ENCODE measurements at places on chromosomes 7 and 10.

GRCh38 chr10:95553674-95554073 is 7.5 kb downstream of the SORBS1 start:
- DNase-seq, result no peak

GRCh38 chr10:60123668-60124067 is 217.3 kb upstream of the CCDC6 start:
- no peak for DNase-seq

DNA sequence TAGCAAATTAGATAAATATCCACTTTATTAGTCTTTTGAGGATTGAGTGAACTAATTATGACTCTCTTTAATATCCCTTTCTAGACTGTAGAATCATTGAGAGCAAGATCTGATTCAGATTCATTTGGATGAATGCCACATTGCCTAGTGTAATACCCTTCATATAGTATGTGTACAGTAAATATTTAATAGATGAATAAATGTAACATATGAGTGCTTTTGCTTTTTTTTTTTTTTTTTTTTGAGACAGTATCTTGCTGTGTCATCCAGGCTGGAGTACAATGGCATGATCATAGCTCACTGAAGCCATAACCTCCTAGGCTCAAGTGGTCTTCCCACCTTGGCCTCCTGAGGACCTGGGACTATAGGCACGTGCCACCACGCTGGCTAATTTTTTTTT is 14.8 kb downstream of the SAMD8 start:
- DNase-seq, result no peak

DNA sequence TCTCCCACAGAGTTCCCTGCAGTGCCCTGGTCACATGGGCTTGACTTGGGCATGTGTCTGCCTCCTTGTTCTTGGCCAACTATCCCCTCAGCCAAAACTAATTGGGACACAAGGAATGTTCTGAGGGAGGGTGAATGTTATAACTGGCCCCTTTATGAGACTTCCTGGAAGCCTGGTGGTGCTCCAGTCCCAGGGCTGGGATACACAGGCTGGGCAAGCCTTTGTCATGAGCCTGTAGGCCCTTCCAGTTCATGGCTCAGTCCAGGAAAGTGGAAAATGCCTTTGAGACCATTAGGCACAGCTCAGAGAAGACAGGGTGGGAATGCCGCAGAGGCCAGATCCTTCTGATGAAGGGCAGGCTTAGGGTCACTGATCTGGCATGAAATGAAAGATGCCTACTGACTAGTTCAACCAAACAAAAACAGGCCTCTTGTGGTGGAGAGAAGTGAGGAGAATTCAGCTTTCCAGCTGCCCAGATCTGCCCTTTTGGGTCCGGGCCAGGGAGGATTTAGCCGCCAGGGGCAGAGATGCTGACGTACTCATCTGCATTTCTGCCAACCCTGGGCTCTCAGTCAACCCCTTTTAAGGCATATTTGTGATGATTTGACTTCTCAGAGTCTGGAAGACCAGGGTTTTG is 961.5 kb downstream of the KCNMA1 start:
- no peak for DNase-seq

DNA sequence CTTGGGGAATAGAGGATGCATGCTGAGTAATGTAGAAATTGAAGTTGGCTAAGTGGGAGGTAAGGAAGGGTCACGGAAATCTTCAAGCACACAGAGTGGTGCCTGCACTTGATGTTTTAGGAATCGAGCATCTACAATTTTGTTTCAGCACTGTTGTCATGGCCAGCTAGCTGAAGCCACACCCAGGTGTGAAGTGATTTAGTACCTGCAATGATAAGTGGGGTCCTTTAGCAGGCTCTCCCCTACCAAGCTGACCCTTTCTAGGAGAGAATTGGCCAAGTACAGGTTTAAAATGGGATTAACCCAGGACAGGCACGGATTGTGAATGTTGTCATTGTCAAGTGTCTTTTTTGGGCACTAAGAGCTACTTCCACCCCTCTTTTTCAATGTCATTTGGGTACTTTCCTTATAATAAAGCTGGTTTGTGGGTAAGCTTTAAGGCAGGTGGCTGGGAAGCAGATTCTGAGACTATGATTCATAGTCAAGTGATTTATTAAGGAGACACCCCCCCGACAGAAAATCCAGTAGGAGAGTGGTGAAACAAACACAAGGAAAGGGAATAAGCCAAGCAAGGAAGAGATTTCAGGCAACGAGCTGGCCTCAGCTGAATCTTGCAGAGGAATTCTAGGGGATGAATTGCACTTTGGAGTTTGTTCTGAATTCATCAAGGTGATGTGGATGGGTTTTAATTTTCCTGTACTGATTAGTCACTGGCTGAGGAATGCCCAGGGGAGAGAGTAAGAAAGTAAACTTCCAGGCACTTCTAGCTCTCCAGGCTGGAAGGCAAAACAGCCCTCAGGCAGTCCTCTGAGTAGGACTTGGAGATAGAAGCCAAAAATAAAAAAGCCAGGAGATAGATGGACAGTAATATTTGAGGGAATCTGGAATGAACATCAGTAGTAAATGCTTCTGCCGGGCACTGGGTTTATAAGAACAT is 1128.4 kb downstream of the SORCS3 start:
- no peak for DNase-seq

DNA sequence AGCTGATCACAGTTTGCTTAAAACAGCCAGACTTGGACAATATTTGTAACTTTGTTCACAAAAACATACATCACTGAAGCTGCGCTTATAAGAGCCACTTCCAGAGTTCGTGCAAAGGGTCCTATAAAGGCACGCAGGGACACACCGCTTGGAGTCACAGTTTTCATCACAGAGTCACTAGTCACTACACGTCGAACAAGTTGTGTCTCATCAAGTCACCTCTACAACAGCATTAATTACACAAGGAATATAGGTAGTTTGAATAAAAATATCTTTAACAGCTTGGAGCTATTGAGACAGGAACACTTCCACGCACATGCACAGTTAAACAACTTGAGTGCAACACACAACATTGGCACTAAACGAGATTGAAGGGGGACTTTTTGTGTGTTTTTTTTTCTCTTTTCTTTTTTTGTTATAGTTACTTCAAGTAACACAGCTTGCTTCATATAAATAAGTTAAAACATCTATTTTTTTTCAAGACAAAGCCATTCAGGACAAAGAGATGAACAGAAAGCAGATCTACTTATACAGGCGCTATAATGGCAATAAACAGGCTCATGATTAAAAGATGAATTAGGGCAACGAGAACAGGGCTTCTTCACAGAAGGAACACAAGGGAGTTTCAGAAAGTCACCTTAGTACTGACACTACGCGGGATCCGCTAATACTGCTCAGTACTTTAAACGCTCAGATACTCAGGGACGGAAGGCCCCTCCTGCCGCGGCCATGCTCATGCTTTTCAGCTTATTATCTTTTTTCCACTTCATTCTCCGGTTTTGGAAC is 2.2 kb downstream of the HOXA5 start:
- no peak for DNase-seq

GRCh38 chr10:4590807-4591206 is 235.2 kb upstream of the AKR1E2 start:
- no peak for DNase-seq

- no peak for DNase-seq
Measured at GRCh38 chr7:98668255-98668654, 51.2 kb downstream of the NPTX2 start.

GRCh38 chr7:107044347-107045194 is at the start of gene PRKAR2B:
PRKAR2B (plus strand) TSS chr7:107044705; CDS start chr7:107044908, 203 bp downstream.
- peak; percentile 70 for DNase-seq

DNA sequence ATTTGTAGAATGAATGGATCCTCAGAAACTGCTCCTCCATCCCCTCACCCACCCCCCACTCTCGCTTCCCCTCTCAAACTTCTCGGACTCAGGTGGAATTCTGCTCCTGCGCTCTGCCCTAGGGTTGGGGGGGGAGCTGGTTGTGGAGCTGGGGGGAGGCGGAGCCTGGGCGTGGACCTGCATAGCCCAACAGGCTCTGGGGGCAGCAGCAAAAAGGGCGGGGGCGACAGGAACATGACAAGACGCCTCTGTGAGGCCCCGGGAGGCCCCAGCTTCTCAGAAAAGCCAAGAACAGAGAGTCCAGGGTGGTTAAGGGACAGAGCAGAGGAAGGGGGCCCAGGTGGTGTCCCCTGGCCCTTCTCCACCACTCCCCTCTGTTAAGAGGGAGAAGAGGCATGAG is 3.5 kb downstream of the TSC22D4 start:
- no peak for DNase-seq

- no peak for DNase-seq
Measured at GRCh38 chr7:32042900-32043299, 27.3 kb downstream of the PDE1C start.

DNA sequence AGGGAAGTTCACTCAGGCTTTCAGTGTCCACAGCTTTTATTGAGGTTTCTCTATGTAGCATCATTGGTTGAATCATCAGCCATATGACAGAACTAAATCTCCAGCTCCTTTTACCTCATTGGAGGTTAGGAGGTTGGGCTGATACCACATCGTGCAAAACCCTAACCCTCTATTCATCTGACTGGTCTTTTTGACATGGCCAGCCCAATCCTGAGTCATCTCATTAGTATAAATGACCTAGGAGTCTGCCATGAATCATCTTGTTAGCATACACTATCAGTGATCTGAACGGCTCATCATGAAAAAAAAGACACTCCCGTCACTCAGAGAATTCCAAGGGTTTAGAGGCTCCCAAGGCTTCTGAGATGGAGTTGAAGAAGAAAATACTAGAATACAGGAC is 669.8 kb upstream of the POT1 start:
- no peak for DNase-seq
